Right atrium auricular region (tissue), 2 donors: ENCODE measurements at places on chromosomes 6 and 20.

- H3K27ac ChIP-seq: no peak overlapping the region
- no peak overlapping the region for H3K4me3 ChIP-seq
- no peaks in the 10 kb centered on the region for H3K27me3 ChIP-seq
- H3K36me3 ChIP-seq: no peaks in the 10 kb centered on the region
- no peaks in the 10 kb centered on the region for H3K4me1 ChIP-seq
Measured at GRCh38 chr6:44497807-44498206, 110.3 kb downstream of the CDC5L start.

GRCh38 chr6:116376149-116376548 lies 5.4 kb downstream of the DSE start:
- no peaks in the 10 kb centered on the region for H3K27me3 ChIP-seq
- H3K4me3 ChIP-seq: no peak overlapping the region
- no peak for DNase-seq
- no peak overlapping the region for H3K27ac ChIP-seq
- H3K36me3 ChIP-seq: no peaks in the 10 kb centered on the region

- no peak for DNase-seq
- no peaks in the 10 kb centered on the region for H3K4me1 ChIP-seq
- no peaks in the 10 kb centered on the region for H3K36me3 ChIP-seq
- no peaks in the 10 kb centered on the region for H3K27me3 ChIP-seq
- H3K27ac ChIP-seq: no peak overlapping the region
Measured at GRCh38 chr6:41656002-41656691, 17.9 kb downstream of the MDFI start.

DNA sequence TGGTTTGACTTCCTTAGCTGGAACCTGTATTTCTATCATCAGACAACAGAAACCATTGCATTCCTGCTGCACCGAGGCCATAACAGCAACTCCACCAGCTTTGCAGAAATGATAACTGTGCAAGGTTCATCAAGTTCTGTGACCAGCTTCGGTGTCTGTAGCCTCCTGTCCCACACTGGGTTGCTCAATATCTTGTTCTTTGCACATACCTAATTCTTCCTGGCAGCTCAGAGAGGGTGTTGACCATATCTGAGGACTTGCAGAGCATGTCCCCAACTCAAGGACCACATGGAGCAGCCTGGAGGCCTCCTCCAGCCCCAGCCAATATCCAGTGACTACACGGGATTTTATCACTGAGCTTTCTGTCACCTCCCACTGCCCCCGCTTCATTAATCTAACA lies 59.3 kb upstream of the SCAF8 start:
- no peak overlapping the region for H3K27ac ChIP-seq
- H3K4me3 ChIP-seq: no peak overlapping the region

DNA sequence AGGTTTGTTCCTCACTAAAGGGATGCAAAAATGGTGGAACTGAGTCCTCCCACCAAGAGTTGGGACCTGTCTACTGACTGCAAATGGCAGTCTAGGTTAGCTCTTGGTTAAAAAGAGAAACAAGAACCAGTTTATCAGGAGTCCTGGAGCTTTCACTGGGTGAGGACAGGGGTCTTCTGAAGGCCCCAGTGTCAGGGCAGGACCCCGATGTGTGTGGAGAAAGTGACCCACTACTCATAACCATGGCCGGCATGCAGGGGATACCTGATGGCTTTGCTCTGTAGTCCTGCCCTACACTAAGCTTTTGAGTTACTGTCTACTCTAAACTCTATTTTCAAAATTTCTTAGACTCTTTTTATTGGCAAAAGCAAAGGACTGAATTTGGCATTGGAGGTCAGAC lies 220.5 kb downstream of the ANKRD60 start:
- H3K4me3 ChIP-seq: no peak overlapping the region
- no peak for DNase-seq
- H3K27me3 ChIP-seq: no peaks in the 10 kb centered on the region
- H3K4me1 ChIP-seq: no peaks in the 10 kb centered on the region
- H3K36me3 ChIP-seq: no peaks in the 10 kb centered on the region

DNA sequence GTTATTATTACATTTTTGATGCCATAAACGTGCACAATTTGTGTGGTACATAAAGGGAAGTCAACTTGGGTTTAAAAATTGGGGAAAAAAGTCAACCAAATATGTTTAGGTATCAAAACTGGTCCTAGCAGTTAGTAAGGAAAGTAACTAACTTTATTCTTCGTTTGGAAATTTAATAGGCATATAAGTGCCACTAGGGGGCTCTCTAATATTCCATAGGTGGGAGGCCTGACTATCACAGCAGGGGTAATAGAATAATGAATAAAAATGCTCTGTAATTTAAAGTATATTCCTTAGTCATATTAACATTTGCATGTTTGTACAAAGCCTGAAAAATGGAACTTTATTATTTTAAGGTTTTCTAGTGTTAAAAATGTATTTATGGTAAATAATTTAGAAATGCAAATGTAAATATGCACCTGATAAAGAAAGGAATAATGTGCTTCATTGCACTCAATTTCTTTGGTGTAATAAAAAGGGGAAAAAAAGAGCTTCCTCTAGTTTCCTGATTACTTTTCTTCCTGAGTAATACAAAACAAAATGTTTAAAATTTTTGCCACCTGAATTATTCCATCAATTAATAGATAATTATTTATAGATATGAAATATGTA lies 125.7 kb upstream of the HDAC2 start:
- H3K4me1 ChIP-seq: no peaks in the 10 kb centered on the region
- DNase-seq: no peak
- H3K36me3 ChIP-seq: no peaks in the 10 kb centered on the region
- no peak overlapping the region for H3K27ac ChIP-seq

- no peaks in the 10 kb centered on the region for H3K36me3 ChIP-seq
- H3K4me1 ChIP-seq: no peaks in the 10 kb centered on the region
- H3K4me3 ChIP-seq: no peak overlapping the region
- no peak for DNase-seq
- no peak overlapping the region for H3K27ac ChIP-seq
- peaks cover 3% of the 10 kb centered on the region for H3K27me3 ChIP-seq
Measured at GRCh38 chr20:23867152-23867776, 12.3 kb downstream of the CST5 start.

- no peaks in the 10 kb centered on the region for H3K27me3 ChIP-seq
- DNase-seq: no peak
- H3K4me1 ChIP-seq: peaks cover 11% of the 10 kb centered on the region
- no peak overlapping the region for H3K27ac ChIP-seq
- H3K36me3 ChIP-seq: no peaks in the 10 kb centered on the region
- no peak overlapping the region for H3K4me3 ChIP-seq
Measured at GRCh38 chr6:105676857-105677256, 274.0 kb upstream of the PREP start.

GRCh38 chr6:5247201-5247600 lies 13.5 kb downstream of the LYRM4 start:
- no peak for DNase-seq
- H3K27me3 ChIP-seq: no peaks in the 10 kb centered on the region
- no peak overlapping the region for H3K27ac ChIP-seq
- H3K4me1 ChIP-seq: no peaks in the 10 kb centered on the region

DNA sequence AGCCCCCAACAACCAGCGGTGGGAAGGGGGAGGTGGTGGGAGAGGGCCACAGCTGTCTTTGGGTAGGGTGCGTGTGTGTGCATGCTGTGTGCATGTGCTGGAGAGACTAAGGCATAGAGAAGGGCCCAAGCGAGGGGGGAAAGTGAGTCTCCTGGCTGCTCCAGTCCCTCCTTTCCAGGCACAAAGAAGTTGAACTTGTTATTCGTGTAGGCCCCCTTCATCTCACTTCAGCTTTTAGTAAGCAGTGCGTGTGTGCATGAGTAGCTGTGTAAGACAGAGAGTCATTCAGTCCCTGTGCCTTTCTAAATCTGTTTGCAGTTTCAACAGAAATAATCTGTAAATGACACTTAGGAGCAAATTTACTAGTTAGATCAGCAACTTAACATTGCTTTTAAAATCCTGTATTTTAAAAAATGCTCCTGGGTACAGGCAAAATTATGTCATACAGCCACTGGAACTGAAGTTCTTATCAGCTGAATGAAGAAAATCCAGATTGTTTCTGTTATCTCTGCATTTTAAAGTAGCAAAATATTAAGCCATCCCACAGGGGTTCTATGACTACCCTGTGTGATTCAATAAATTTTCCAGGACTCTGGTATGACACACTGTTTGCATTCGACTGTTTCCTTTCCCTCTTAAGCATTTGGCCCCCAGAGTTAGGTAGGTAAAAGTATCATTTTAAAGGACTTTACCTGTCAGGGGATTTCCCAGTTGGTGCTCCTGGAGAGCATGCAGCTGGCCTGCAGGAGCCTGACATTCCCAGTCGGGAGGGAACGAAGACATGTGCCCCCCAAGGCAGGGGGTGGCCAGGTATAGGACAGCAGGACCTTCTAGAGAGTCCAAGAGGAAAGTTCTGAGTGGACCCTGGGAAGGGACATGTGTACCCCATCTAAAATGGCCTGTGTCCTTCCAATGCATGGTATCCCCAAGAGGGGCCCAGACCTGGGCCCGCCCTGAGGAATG lies 39.0 kb downstream of the MTRES1 start:
- H3K4me3 ChIP-seq: no peak overlapping the region
- no peaks in the 10 kb centered on the region for H3K27me3 ChIP-seq
- peaks cover 6% of the 10 kb centered on the region for H3K36me3 ChIP-seq
- no peaks in the 10 kb centered on the region for H3K4me1 ChIP-seq

DNA sequence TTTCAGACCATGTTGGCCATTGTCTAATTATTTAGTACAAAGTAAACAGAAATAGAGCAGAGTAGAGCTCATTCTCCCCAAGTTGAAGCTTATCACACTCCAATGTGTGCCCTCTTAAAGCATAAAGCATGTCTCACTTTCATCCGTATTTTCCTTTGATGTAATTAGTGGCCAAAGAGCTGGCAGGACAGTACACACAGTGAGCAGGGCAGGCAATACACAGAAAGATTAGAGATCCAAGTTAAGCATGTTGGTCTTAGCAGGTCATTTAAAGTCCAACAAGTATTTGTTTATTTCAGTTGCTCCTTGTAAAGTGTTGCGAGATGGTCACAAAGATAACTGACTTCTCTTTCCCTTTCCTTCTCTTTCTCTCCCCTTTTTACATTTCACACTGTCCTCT lies 47.2 kb downstream of the RFX6 start:
- no peaks in the 10 kb centered on the region for H3K27me3 ChIP-seq
- DNase-seq: no peak
- H3K36me3 ChIP-seq: no peaks in the 10 kb centered on the region
- H3K4me1 ChIP-seq: peaks cover 6% of the 10 kb centered on the region

DNA sequence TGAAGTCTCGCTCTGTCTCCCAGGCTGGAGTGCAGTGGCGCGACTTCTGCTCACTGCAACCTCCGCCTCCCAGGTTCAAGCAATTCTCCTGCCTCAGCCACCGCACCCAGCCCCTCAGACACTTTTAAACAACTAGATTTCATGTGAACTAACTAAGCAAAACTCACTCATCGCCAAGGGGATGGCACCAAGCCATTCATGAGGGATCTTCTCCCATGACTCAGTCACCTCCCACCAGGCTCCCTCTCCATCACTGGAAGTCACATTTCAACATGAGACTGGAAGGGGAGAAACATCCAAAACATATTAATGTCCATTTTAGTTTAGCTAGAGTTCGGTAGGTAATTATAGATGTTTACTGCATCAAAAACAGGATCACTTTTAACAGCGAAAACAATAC lies 95.9 kb upstream of the PRL start:
- no peak overlapping the region for H3K4me3 ChIP-seq
- H3K27ac ChIP-seq: no peak overlapping the region
- no peaks in the 10 kb centered on the region for H3K27me3 ChIP-seq

- peaks cover 73% of the 10 kb centered on the region for H3K36me3 ChIP-seq
- H3K27me3 ChIP-seq: no peaks in the 10 kb centered on the region
- no peaks in the 10 kb centered on the region for H3K4me1 ChIP-seq
- no peak for DNase-seq
Measured at GRCh38 chr6:33782561-33782960, 6.4 kb downstream of the LEMD2 start.

DNA sequence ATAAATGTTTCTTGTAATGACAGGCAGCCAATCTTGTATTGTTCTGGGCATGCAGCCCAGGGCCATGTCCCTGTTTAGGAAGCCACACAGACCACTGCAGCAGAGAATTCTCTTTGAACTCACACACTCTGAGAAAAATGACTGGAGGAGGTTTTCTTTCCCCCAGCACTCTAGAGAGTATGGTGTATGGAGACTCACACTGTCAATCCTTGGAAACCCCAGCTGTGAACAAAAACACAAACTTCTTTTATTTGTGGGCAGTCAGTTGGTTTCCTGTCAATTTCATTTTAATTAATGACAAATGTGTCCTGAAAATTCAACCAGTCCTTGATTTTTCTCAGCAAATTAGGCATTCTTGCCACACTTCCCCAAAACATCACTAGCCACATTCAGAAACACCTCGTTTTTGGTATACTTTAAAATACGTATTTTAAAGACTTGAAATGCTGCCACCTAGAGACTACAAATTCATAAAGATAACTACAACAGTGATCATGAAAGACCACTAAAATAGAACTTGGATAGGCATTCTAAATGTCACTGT lies 52.9 kb upstream of the UFL1 start:
- no peak overlapping the region for H3K4me3 ChIP-seq
- H3K36me3 ChIP-seq: no peaks in the 10 kb centered on the region
- H3K27me3 ChIP-seq: no peaks in the 10 kb centered on the region
- no peaks in the 10 kb centered on the region for H3K4me1 ChIP-seq
- no peak for DNase-seq
- no peak overlapping the region for H3K27ac ChIP-seq

GRCh38 chr20:57936636-57937385 lies 227.0 kb upstream of the PMEPA1 start:
- H3K4me1 ChIP-seq: peaks cover 10% of the 10 kb centered on the region
- no peak for DNase-seq
- no peak overlapping the region for H3K4me3 ChIP-seq
- H3K27ac ChIP-seq: no peak overlapping the region
- H3K36me3 ChIP-seq: no peaks in the 10 kb centered on the region

GRCh38 chr6:109490713-109491112 lies 7.7 kb upstream of the ZBTB24 start:
- H3K36me3 ChIP-seq: no peaks in the 10 kb centered on the region
- no peak for DNase-seq
- H3K4me3 ChIP-seq: no peak overlapping the region
- no peak overlapping the region for H3K27ac ChIP-seq

GRCh38 chr6:31130751-31131150 lies 8.1 kb downstream of the PSORS1C2 start:
- no peak overlapping the region for H3K27ac ChIP-seq
- H3K27me3 ChIP-seq: no peaks in the 10 kb centered on the region
- peaks cover 13% of the 10 kb centered on the region for H3K4me1 ChIP-seq
- H3K36me3 ChIP-seq: no peaks in the 10 kb centered on the region

DNA sequence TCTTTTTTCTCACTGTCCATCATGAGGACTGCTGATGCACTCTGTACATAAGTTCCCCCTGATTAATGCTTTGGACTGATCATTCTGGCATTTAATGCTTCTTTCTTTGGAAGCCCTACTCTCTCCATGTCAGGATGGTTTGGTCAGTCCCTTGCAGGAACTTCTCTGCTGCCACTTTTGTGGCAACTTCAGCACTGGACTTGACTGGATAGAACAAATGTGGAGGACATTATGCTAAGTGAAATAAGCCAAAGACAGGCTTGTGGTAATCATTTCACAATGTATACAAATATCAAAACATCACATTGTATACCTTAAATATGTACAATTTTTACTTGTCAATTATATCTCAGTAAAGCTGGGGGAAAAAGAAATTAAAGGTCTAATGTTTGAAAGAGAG lies 12.2 kb upstream of the BRPF3 start:
- no peaks in the 10 kb centered on the region for H3K27me3 ChIP-seq
- no peaks in the 10 kb centered on the region for H3K36me3 ChIP-seq
- no peak for DNase-seq
- H3K4me1 ChIP-seq: no peaks in the 10 kb centered on the region
- H3K27ac ChIP-seq: no peak overlapping the region
- no peak overlapping the region for H3K4me3 ChIP-seq
